ENCODE measurements at places on chromosomes 6 and 20. TPM values are rescaled to one million over a fixed set of nuclear protein-coding genes. Genes with fewer than 3 reads are reported as not detected.

The PRND gene
- not detected for total RNA-seq

The SLC22A16 gene
- total RNA-seq = not detected

The KLHDC3 gene
- 35.6 TPM for total RNA-seq

The NKX2-2 gene
- total RNA-seq = not detected

The KHDC1 gene
- total RNA-seq = 1.3 TPM

The CRISP3 gene
- not detected for total RNA-seq

The HM13 gene
- 276 TPM for total RNA-seq

The BPIFA1 gene
- not detected for total RNA-seq

The TMEM74B gene
- not detected for total RNA-seq

DNA sequence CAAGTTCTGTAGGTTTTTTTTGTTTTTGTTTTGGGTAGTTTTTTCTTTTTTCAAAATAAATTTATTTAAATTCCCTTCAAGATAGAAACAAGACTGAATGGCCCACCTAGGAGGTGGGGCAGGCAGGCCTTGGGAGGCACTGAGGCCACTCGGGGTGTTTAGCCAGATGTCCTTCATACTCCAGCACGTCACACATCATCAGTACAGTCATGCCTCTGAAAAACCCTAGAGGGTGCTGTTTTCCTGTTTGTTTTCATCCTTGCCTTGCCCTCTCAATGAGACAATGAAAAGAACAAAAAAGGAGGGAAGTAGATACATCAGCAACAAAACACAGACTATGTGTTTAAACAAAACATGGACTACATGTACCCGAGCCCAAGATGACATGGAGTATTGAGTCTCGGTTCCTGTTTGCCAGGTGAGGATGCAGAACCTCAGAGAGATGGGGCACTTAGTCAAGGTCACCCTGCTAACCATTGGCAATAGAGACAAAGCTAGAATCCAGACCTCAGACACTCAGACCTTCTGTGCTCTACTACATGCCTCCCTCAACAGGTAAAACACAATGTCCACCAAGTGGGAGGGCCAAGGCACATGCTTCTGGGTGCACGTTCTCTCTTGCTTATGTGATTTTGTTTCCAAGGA is 26.8 kb upstream of the CLIC5 start:
- DNase-seq = peak; percentile 70

GRCh38 chr6:90217506-90218127 is 79.0 kb downstream of the BACH2 start:
- peak; percentile 77 for DNase-seq

GRCh38 chr6:37365791-37366190 is 12.0 kb downstream of the RNF8 start:
- peak; percentile 11 for DNase-seq

GRCh38 chr6:28001751-28002150 is 44.7 kb downstream of the OR2B6 start:
- no peak for DNase-seq

- no peak for DNase-seq
These were observed 61.7 kb downstream of the CDH22 start for GRCh38 chr20:46246559-46246958.

DNA sequence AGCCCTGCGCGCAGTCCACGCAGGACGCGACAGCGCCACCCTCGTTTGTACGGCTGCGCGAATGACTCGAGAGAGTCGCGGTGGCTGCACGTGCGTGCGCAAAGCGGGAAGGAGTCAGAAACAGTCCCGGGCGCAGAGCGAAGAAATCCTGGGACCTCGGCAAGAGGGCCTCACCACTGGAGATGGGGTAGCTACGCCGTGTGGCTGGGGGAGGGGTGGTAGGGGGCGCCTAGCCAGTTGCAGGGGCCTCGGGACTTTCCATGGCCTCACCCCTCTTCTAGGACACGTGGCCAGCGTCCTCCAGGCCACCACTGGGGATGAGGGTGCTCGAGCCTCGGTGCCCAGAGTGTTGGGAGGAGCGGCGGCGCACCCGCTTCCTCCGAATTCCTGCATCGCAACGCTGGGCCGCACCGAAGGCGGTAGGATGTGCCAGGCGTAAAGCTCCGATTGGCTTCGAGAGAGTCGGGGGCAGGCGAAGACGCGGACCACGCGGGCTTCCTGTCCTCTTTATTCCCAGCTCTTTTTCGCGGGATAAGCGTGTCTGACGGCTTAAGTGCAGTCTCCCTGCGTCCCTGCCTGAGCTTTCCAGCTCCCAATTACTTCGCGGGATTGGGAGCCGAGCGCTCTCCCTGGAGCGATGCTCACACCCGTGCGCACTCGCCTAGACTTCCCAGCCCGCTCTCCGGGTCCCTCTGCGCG is 38.7 kb downstream of the NCR2 start:
- no peak for DNase-seq

DNA sequence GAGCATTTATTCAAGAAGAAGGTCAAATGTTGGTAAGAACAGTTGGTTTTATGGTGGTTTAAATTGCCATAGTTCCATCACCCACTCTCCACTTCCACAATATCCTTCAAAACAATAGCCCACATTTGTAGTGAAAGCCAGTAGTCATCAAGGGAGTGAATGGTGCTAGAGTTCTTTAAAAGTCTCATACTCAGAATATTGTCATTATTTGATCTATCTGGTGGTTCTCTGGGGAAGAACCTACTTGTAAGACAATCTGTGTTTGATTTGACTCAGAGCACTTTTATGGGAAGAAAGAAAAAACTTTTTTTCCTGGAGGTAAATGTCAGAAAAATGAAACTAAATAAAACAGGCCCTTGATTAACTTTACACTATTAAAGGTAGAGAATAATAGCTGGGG is 893.8 kb downstream of the QKI start:
- DNase-seq = no peak

DNA sequence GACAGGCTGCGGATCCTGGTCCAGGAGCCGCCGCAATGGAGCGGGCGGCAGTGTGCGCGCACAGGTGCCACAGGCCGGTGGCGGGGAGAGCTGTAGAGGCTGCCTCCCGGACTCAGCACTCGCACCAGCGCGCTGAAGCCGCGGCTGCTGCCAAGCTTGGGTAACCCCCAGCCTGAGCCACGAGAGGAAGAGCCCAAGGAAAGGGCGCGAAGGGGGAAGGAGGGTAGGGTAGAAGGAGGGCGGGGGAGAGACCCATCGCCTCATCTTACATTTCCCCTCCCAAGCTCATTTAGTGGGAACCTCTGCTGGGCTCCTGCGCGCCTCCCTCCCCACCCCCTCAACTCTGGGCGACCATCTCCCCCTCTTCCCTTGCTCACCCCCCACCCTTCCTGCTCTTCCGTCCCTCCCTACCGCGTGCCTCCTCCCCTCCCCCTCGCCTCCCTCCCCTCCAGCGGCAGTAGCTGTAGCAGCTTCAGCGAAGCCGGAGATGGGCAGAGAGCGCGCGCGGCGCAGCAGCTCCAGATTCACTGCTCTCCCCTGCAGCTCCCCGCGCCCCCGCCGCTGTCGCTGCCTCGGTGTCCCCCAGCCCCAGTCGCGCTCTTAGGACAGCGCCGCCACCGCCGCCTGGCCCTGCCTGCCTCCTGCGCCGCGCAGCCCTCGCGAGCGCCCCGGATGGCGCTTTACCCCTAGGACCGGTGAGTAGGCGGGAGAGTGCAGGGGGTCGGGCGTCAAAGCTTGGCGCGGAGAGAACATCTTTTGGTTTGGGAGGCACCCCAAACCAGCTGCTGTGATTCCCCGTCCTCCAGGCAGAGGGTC is at the start of gene FUT9:
Gene FUT9 (plus strand): TSS at position 457 of the 816 bp plus-strand sequence. CDS start 187,182 bp downstream, outside the sequence.
- no peak for DNase-seq

DNA sequence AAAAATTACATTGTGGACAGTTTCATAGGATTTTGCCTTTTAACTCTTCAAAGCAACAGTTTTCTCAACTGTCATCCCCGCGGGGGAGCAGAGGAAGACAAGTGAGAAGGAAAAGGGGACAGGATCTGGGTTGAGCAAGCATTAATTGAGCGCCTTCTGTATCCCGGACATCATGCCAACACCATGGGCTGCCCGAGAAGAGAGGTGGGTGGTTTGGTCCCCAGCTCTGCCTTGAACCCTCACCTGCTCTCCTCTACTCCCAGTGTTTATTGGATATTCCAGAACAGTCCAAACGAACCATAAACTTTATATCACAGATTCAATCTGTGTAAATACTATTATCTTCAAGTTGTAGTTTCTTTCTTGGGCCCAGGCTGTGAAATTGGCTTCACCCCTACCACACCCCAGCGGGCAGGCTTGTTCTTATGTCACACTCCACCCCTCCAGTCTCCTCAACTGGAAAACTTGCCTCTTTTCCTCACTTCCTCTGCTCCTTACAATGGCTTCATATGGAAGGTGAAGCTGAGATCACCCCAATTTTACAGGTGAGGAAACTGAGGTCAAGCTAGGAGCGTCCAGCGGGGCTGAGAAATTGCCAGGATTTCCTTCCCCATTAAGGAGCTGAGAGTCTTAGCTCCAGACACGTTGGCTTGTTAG is 6.0 kb downstream of the PCK1 start:
- DNase-seq = no peak

DNA sequence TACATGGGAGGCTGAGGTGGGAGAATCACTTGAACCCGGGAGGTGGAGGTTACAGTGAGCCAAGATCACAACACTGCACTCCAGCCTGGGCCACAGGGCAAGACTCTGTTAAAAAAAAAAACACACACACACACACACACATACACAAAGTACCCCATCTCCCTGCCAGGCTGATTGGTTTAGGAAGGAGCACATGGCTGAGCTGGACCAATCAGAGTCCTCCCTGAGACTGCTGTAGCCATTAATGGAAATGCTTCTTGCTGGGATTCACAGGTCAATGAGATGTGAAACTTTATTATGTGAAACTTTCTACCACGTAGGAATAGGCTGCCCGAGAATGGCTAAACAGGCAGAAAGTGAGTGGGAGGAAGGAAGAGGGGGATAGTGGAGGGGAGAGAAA is 2.9 kb downstream of the TREM1 start:
- no peak for DNase-seq

GRCh38 chr20:7792150-7792869 is 147.9 kb downstream of the HAO1 start:
- peak; percentile 19 for DNase-seq

DNA sequence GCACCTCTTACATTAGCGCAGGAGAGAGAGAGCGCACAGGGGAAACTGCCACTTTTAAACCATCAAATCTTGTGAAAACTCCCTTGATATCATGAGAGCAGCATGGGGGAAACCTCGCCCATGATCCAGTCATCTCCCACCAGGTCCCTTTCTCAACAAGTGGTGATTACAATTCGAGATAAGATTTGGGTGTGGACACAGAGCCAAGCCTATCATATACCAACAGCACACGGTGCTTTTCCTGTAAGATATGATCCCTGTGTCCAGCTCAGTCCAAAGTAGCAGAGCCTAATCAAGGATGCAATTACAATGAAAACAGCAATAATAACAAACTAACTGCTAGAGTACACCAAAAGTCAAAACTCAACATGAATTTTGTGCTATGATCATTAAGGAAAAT is 148.7 kb upstream of the TCF21 start:
- no peak for DNase-seq
